ENCODE measurements at places on chromosomes 3 and 15.
A peak's percentile ranks its signal among the peaks of the same experiment; 100 is the strongest.

GRCh38 chr3:148087601-148088371 is 609.9 kb upstream of the AGTR1 start:
- no peak for DNase-seq

DNA sequence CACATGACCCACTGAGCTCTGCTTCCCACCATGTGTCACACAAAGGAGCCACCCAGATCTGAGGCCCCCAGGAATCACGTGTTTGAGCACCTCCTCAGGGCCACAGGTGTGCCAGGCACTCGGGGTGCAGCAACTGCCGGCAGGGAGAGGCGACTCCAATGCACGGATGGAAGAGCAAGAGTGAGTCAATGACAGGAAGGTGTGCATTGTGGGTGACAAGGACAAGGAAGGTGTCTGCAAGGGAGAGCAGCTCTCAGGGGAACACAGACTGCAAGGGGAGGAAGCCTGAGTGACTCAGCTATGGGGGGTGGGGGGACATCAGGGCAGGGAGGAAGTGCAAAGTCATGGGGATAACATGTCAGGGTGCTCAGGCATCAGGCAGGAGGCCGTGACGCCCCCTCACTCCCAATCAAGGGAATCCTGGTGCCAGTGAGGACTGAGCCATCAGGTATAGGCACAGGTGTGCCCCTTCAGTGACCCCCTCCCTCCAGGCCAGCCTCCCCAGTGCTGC is 67.4 kb downstream of the NUP210 start:
- no peak for DNase-seq

DNA sequence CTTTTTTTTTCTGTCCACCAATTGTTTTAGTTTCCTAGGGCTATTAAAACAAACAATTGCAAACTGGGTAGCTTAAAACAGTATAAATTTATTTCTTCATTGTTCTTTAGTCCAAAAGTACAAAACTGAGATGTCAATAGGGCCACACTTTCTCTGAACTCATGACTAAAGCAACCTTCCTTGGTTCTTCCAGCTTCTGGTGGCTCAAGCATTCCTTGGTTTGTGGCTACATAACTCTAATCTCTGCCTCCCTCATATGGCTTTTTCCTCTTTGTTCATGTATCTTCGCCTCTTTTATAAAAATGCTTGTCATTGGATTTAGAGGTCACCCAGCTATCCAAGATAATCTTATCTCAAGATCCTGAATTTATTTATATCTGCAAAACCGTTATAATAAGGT is 914.5 kb upstream of the EPHA6 start:
- no peak for DNase-seq

DNA sequence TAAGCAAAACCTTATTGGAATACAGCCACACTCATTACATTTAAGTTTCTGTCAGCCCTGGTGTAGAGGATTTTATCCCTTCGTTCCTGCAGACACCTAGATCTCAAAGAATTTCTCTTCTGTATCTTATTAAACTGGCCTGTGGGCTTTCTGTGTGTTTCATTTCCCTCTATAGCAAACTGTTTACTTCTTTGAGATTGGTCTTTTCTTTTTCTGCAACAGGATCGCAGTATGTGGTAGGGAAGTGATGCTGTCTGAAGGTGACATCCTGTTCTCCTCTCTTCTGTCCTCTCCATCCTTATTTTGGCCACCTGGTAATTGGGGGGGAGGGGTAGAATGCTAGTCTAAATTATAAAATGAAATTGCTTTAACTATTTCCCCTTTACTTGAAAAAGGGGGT is 25.5 kb downstream of the ATP1B3 start:
- no peak for DNase-seq

- DNase-seq = no peak
These were observed 161.5 kb downstream of the FOXP1 start for GRCh38 chr3:71421820-71422566.

DNA sequence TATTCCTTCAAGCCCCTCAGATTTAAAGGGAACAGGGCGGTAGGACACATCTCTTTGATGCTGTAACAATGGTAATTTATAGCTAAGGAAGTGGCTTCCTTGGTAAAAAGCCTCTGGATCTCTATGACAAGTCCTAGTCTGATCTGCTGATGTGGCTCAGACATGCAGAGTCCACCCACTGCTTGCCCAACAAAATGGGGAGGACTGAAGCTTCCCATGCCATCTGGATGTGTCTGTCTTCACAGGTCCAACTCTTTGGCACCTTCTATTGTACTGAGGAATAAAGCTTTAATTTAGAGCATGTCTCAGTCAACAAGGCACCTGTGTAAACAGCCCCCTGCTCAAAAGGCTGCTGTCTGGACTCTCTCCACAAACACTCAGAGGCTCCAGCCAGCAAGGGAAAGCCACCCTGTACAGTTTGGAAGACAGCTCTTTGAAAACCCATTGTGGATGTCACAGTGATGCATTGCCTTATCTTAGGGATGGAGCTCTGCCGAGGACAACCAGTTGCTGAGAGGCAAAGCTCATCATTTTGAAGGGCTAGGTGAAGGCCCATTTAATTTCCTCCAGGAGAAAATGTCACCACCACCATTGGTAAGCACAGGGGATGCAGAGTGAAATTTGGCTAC is 348.6 kb upstream of the GRM7 start:
- DNase-seq = no peak

- no peak for DNase-seq
These were observed 144.0 kb upstream of the TLE3 start for GRCh38 chr15:70241561-70242320.

DNA sequence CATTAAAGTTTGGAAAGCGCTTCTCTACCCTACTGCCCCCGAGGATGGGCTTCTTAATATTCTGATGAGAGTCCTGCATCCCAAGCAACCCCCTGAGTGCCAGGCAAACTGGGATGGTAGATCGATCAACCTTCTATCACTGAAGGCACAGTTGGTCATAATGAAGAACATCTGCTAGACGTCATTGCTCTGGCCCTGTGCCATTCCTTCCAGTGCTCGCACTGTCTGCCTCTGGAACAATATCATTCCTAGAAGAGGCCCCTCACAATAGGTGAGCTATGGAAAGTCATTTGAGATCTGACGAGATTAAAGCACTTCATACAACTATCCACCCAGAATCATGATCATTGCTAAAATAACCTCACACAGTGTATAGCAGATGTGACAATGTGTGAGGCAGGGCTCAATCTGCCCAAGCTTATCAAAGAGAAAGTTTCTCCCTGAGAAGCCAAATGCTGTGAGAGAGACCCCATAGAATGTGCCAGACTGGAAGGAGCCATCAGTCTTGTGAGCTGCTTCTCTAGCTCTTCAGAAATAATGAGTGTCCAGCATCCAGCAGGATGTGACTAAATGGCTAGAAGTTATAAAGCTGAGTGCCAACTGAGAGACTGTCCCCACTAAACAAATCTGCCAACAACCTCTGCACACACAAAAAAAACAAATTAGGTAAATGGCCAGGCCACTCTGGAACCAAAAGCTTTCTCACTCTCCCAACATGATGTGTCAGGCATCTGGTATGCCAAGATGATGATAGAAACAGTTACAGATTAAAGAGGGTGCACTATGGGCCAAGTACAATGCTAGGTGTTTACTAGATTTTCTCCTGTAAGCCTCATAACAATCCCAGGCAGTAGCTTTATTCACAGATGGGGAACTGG is 165.5 kb downstream of the NECTIN3 start:
- no peak for DNase-seq

DNA sequence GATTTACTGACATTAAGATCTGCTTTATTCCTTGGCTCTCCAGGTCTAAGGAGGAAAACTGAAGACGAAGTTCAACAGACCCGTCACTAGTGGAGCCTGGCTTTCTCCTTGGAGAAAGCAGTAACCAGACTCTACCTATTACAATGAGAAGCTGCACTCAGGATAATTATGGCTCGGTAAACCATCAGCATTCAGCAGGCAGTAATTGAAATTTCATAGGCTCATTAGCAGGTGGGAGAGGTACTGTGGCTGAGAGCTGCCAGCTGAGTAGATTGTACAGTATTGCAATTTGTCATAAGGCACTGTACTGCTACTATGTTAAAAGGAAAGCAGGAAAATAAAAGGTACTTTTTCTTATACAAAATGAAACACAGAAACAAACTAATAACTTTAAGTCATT is 51.2 kb downstream of the CHAC1 start:
- DNase-seq = no peak

GRCh38 chr3:138856799-138857198 is 22.1 kb upstream of the PIK3CB start:
- no peak for DNase-seq

GRCh38 chr15:64731012-64731804 is 44.2 kb downstream of the RBPMS2 start:
- DNase-seq = peak; percentile 83

- no peak for DNase-seq
These were observed 236.6 kb downstream of the KCNH8 start for GRCh38 chr3:19384868-19385267.

- DNase-seq = no peak
These were observed 12.4 kb upstream of the MELTF start for GRCh38 chr3:197041875-197042488.

DNA sequence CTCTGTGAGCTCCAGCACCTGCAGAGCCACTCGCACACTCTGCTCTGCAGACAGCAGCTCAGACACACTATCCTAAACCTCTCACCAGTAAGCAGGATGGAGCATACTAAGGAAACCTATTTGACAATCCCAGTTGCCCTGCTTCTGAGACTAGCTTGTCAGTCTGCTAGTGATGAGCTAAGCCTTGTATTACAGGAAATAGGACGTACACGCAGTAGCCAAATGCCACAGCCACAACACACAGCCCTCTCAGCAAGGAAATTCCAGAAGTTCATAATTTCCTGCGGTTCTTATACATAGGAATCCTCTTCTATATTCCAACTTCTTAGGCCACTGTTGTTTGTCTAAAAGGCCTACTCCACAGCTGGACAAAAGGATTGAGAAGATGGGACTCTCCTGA is 74.5 kb downstream of the MYLK start:
- no peak for DNase-seq

GRCh38 chr3:13890377-13891016 is 10.6 kb upstream of the WNT7A start:
- no peak for DNase-seq

GRCh38 chr3:187802928-187803259 is 57.6 kb upstream of the BCL6 start:
- no peak for DNase-seq

GRCh38 chr3:113409676-113410075 is 31.6 kb downstream of the CFAP44 start:
- DNase-seq = no peak

- DNase-seq = no peak
These were observed 37.8 kb downstream of the EHHADH start for GRCh38 chr3:185215873-185216606.

GRCh38 chr3:127741246-127741645 is 68.5 kb downstream of the ABTB1 start:
- no peak for DNase-seq

- no peak for DNase-seq
These were observed 875.9 kb upstream of the NR2F2 start for GRCh38 chr15:95454403-95455262.

DNA sequence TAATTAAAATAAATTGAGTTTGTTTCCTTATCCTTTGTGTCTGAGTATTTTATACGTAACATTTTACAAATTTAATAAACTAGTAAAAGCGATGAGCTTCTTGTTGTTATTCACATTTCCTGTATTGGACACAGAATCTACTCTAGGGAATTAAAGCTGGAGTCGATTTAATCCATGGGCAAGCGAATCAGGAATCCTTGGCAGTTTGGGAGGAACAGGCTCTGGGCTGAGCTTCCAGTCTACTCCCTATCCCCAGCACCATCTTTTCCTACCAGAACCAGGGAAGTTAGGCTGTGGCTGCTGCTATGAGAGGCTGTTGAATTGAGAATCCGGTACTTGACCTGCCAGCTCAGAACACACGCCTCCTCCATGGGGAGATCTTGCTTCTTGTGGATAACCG is 437.3 kb upstream of the TPM1 start:
- no peak for DNase-seq

- no peak for DNase-seq
These were observed 70.1 kb downstream of the TBC1D2B start for GRCh38 chr15:78007211-78007931.

- DNase-seq = no peak
These were observed 197.5 kb downstream of the EPHB1 start for GRCh38 chr3:134992586-134992985.

GRCh38 chr15:45612790-45613415 is 21.9 kb upstream of the SQOR start:
- DNase-seq = no peak

GRCh38 chr3:25973122-25973521 is 183.2 kb downstream of the OXSM start:
- DNase-seq = no peak

GRCh38 chr3:157408499-157409149 is 28.0 kb upstream of the PTX3 start:
- no peak for DNase-seq

DNA sequence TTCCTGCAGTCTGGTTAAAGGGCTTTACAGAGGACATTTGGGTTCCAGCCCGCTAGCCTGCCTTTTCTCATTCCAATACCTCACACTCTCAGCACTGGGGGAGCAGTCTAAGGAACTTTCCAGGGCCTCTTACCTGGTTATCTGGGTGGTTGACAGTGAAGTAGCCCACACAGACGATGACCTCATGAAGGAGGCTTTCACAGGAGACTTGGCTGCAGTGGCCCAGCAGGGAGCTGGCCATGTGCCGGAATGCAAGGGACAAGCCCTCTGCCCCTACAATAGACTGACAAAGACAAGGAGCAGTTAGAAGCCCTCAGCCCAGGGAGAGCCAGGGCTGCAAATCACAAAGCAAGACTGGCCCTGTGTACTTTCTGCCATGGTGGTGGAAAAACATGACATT is 39.5 kb downstream of the ISL2 start:
- DNase-seq = no peak

All from left ventricle myocardium inferior (tissue), 1 donor.